ENCODE measurements at places on chromosomes 7 and 10.

DNA sequence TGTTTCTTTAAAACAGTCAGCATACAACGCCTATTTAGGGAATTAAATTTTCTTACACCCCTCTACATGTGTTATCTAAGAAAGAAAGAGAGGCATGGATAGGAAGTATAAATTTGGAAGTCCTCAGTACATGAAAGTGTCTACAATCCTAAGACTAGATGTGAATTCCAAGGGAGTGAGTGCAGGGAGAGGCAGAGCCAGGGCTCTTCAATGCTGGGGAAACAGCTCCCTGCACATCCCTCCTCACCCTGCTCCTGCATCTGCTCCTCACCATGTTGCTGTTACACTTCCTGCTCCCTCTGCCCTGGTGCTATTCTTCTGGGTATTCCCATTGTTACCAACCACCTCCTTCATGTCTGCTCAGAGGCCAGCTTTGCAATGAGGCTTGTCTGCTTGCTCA is 229.1 kb upstream of the AKR1E2 start:
- DNase-seq: no peak

DNA sequence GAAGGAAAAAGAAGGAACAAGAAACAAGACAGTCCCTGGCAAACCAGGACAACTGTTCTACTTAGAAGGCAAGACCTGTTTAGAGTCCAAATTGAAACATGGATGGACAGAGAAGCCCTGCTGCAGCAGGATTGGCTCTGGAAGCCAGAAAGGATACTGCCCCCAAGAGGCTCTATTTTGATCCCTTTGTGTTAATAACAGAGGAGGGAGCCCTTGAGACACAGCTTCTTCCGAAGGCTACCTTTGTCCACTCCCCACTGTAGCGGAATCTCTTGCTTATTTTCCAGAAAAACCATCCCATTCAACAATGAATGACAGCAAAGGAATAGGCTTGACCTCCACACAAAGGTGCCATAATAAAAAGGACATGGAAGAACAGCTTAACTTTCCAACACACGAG is 120.3 kb upstream of the FOXK1 start:
- DNase-seq: no peak

DNA sequence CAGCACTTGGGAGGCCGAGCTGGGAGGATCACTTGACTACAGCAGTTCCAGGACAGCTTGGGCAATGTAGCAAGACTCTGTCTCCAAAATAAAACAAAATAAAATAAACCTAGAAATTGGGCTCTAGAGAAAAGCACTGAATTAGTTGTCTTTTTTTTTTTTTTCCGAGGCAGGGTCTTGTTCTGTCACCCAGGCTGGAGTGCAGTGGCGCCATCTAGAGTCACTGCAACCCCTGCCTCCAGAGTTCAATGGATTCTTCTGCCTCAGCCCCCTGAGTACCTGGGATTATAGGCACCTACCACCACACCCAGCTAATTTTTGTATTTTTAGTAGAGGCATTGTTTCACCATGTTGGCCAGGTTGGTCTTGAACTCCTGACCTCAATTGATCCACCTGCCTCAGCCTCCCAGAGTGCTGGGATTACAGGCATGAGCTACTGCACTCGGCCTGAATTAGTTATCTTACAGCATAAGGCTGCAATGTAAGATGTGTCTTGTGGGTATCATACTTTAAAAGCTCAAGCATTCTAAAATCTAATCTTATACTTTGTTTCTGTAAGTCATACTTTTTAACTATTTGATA is 12.8 kb downstream of the MEIG1 start:
- DNase-seq: no peak

- no peak for DNase-seq
Measured at GRCh38 chr10:63537536-63537935, 16.3 kb downstream of the REEP3 start.

GRCh38 chr7:41738806-41739205 is 35.9 kb upstream of the INHBA start:
- DNase-seq: no peak

- DNase-seq: no peak
Measured at GRCh38 chr10:21990449-21990848, 13.1 kb downstream of the DNAJC1 start.

DNA sequence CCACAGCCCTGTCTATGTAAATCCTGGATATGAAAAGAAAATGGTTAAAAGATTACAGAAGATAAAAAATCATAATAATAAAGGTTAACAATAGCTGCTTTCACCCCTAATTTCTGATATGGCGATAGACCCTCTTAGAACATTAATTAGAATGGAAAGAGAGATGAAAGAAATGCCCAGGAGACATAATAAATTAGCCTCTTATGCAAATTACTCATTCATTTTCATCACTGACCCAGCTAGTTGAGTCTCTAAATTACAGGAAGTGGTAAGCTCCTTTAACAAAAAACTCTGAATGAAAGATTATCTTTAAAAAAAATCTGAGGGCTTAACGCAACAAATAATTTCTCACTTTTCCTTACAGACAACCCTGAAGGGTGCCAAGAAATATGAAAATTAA is 12.4 kb downstream of the GFRA1 start:
- no peak for DNase-seq

GRCh38 chr10:74669210-74669609 is 157.2 kb upstream of the KAT6B start:
- DNase-seq: no peak

GRCh38 chr7:105745681-105746330 is 130.6 kb downstream of the ATXN7L1 start:
- DNase-seq: no peak

- DNase-seq: no peak
Measured at GRCh38 chr10:101565370-101565900, 22.6 kb downstream of the POLL start.

Measured in NCI-H1417 treated with DMSO at 0.1 percent for 48 hours (cell line).